GM03348 (cell line): ENCODE measurements at places on chromosomes 13 and 19.

DNA sequence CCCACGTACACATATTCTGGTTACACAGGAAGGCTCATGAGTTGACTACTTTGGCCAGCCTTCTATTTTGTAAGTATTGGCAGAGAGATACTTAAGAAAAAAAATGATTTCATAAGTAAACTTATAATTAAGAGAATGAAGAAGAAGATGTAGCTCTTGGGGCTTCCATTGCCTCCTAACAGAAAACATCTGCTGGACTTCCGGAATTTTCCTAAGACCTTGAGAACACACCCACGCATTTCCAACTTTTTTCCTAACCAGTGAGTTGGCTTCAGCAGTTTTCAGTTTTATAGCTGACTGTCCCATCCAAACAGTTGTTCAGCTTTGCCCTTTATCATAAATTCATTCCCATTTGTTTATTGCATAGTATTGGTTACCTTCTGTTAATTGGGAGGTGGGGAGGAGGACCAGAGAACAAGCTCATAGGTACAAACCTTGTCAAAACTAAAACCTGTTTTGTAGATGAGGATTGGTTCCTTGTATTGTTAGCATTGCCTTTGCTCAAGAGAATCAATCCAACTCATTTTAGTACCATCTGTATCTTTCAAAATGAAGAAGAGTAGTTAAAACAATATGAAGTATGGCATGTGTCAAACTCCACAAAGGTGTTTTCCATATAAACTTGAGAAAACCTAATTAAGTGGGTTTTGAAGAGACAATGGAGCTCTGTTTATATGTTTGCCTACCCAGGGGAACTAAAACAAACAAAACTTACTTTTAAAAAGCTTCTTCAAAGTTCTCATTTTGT, 93.9 kb downstream of the COL4A2 start:
- peak; percentile 60 for DNase-seq

DNA sequence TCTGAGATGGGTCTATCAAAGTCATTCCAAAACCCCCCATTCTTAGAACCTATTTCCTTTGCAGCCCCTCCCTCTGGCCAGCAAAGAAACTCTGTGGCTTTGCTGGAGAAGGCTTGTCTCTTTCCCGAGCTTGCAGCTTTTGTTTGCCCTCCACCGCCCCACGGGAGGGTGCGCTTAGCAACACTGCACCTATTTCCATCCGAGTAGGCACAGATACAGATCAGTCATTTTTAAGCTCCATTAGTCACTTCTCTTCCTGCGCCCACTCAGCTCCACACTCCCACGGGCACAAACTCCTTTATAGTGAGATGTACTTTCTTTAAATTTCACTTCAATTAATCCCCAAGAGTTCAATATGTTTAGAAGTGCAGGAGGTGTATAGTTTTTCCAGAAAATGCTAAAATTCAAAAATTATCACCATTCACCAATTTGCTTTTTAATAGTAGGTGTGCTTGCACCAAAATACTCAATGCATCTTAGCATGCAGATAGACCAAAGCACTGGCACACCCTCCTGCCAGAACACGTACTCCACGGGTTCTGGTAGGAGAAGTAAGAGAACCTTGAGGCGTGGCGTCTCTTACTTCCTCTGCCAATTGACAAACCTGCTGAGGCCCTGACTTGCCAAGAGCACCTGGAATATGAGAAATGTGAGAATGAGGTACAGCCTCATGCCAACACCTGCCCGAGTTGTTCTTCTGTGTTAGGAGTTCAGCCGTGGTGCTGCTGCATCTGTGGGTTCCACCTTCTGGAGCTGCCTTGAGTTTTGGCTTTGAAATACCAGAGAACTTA, 183.7 kb downstream of the TEX29 start:
- DNase-seq: no peak

DNA sequence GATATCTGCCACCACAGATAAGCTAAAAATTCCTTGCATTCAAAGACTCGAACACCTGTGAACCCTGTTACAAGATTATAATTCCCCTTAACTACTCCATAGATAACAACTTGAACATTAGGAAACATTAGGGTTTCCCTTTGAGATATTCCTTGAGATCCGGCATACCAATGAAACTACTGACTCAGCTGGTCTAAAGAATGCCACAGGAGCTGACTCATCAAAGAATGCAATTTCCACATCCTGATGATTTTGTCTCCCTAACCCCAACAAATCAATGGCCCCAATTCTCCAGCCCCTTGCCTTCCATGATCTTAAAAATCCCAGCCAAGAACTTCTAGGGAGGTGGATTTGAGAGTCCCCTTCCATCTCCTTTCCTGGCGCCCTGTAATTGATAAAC, 35.6 kb upstream of the ZNF599 start:
- peak; percentile 52 for DNase-seq

- DNase-seq: peak; percentile 39
Observed at GRCh38 chr13:71867131-71867814, at the start of gene DACH1. TSS of gene DACH1 (minus strand) at chr13:71867204.

DNA sequence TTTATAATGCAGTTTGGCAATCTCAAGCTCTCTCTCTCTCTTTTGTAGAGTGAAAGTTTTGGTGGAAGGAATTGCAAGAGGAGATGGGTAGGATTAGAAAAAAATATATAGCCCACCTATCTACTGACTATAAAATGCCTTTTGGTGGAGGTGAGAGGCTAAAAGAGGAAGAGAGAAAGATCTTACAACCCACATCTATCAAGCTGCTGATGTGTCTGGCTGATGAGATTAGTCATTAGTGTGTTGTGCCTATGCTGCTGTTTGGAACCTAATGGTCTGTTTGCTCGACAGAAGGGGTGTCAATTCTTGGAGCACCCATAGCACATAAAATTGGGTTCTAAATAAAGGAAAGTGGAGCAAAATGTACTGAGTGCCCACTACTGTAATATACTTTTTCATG, 411.0 kb downstream of the HS6ST3 start:
- DNase-seq: no peak

GRCh38 chr13:29471551-29471950, 123.9 kb downstream of the SLC7A1 start:
- no peak for DNase-seq

GRCh38 chr19:16262618-16263017, 62.0 kb upstream of the KLF2 start:
- DNase-seq: no peak

- peak; percentile 94 for DNase-seq
Observed at GRCh38 chr13:30421093-30422053, 920 bp upstream of the UBE2L5 start.

- DNase-seq: no peak
Observed at GRCh38 chr19:5132206-5132560, 163.3 kb downstream of the KDM4B start.
